ENCODE measurements at places on chromosomes 5 and 9. TPM values are rescaled to one million over a fixed set of nuclear protein-coding genes. Genes with fewer than 3 reads are reported as not detected.

The GALNT12 gene
- not detected for total RNA-seq

The GRXCR2 gene
- total RNA-seq: not detected

The UGCG gene
- total RNA-seq: 56.2 TPM

The PSMD5 gene
- total RNA-seq: 15.7 TPM
